ENCODE measurements at places on chromosomes 3 and 15.

- no peak for DNase-seq
Measured at GRCh38 chr3:188133646-188134045, 20.3 kb upstream of the LPP start.

GRCh38 chr3:10574101-10574620 is 68.8 kb upstream of the ATP2B2 start:
- no peak for DNase-seq

DNA sequence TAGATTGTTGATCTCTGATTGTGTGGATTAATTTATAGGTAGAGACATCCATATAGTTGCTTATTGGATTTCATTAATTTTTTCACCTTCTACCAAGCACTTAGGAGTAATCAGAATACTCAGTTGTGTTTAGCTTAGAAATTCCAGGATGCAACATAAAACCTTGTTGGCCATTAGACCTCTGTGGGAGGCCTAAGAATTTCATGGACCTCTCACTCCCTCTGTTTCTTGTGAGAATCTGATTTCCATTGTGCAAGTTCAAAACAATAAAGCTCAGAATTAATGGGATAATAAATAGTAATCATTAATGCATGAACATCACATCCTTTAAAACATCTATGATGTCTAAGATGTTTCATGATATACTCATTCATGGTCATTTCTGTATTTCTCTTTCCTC is 332.4 kb downstream of the GRM7 start:
- DNase-seq = no peak

DNA sequence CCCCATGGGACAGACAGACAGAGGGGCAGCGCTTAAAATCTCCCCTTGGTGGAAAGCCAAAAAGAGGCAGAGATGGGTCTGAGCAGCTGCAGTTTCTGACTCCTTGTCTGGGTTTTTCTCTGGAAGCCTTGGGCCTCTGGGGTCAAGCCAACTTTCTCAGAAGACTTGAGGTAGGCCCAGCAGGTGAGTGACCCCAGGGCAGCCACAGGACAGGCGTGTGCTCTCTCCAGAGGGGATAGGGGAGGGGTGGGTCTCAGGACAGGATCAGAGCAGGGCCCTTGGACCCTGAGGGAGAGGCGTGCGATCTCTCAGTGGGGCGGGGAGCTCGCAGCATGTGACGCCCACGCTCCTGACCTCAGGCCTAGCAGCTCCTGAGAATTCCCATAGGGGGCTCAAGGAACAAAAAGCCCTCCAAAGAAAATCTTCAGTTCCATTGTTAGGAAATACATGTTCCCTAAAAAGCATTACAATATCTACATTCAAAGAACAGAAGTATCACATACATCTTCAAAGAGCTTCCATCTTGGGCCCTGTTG is 34.6 kb upstream of the DUSP7 start:
- no peak for DNase-seq

- no peak for DNase-seq
Measured at GRCh38 chr3:192825216-192825615, 92.4 kb downstream of the MB21D2 start.

DNA sequence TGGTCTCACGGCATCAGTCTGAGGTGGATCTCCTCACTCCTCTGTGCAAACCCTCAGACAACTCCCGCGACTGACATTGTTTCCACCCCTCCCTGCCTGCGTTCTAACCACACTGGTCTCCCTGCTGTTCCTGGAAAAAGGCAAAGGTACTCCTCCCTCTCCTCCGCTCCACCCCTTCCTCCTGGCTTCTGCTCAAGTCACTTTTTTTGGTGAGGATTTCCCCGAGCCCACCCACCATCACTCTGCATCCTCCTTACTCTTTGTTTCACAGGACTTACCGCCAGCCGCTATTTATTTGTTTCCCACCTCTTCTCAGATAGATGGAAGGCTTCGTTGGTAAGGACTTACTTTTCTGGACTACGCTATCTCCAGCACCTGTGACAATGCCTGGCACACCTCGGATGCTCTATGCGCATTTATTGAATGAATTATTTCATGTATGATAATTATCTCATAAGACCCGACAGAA is 25.6 kb downstream of the PRR23E start:
- DNase-seq = no peak

DNA sequence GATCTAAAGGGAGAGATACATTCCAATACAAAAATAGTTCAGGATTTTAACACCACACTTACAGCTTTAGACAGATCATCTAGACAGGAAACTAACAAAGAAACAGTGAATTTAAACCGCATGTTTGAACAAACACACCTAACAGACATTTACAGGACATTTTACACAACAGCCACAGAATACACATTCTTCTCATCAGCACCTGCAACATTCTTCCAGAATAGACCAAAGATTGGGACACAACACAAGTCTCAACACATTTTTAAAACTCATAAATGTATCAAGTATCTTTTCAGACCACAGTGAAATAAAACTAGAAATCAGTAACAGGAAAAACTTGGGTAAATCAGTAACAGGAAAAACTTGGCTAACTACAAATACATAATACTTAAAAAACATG is 256.3 kb downstream of the MCTP2 start:
- DNase-seq = no peak

DNA sequence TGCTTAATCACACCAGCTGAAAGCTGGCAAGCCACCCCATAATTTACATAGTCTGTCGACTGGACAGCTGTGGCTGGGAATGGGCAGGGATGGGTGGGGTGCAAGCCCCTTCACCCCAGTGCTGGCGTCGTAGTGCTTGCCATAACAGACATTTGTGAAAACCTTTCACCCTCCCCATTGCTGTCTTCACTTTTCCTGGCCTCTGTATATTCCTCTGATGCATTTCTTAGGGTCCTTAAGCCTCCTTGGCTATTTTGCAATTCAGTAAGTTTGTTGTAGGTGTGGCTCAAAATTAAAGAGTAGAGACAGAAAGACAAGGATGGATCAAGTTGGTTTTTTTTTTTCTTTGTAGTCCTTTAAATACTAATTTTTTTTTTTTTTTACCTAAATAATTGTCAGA is 383.3 kb upstream of the MCTP2 start:
- DNase-seq = no peak

All from OCI-LY7 (cell line).